ENCODE measurements at places on chromosomes 16 and 17.

- DNase-seq: no peak
These were observed 55.5 kb downstream of the OTOA start for GRCh38 chr16:21719283-21719682.

- DNase-seq: no peak
These were observed 241.8 kb downstream of the C16orf95 start for GRCh38 chr16:87075319-87075860.

DNA sequence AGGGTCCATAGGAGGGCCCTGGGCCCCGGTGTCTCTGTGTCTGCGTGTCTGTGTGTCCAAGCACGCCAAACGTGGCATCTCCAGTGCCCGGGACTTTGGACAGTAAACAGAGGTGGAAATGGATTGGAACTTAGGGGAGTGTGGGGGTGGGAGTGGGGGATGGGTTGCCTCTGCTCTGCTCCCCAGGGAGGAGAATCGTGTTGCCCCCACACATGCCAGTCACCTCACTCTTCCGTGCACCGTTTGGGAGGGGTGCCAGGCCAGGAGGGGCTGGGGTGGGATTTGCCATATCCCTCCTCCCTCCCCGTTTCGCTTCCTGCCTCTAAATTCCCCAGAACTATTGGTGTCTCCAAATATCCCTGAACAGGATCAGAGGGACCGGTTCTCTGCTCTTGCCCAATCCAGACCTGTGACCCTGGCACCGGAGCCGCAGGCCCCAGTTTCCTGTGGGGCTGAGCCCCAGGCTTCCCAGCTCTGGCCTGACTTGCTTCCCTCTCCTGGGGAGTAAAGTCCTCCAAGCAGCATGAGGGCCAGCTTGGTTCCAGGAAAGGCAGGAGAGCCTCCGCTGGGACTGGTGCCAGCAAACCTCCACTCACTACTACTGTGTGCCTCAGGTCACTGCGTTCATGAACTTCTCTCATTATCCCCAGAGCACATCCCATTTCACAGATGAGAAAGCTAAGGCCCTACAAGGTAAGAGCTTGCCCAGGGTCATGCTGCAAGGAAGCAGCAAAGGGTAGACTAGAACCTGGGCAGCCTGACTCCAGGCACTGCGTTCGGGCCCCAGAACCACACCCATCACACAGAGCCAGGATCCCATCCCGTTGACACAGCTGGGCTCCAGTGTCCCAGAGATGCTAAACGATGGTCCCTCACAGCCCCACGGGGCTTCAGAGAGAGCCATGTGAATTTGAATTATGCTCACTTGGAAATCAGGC lies at the start of gene ASGR1:
TSS of gene ASGR1 (minus strand) at position 54 of the 938 bp plus-strand sequence. CDS start 807 bp downstream, outside the sequence.
- DNase-seq: no peak

- DNase-seq: no peak
These were observed 13.1 kb upstream of the PLCG2 start for GRCh38 chr16:81765969-81766368.

- no peak for DNase-seq
These were observed 118.2 kb upstream of the ZNF750 start for GRCh38 chr17:82957961-82958561.
